ENCODE measurements at places on chromosomes 3 and 15.

DNA sequence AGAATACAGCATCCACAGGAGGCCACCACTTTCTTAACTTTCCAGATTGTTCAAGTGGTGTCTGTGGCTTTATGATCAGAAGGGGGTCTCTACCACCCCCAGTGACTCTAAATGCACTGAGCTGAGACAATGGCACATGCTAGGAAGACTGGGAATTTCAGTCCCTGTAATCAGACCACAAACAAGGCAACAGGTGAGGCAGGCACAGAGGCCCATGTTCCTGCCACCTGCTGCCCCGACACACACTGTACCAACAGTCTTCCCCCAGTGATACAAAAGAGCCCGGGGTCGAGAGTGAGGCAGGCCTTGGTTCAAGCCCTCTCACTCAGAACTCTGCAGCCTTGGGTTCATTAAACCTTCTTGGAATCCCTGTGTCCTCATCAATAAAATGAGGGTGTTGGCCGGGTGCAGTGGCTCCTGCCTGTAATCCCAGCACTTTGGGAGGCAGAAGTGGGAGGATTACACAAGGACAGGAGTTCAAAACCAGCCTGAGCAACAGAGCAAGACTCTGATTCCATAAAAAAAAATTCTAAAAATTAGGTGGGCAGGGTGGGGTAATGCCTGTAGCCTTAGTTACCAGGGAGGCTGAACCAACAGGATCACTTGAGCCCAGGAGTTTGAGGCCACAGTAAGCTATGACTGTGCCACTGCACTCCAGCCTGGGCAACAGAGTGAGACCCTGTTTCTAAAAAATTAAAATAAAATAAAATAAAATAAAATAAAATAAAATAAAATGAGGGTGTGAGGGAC, 55.8 kb downstream of the ADCY5 start:
- no peak for DNase-seq

GRCh38 chr15:51828621-51829375, 655 bp upstream of the TMOD3 start:
- no peak for DNase-seq

GRCh38 chr15:69298697-69299441, at the start of gene PAQR5:
TSS of gene PAQR5 (plus strand) at chr15:69298912. CDS start at chr15:69360081, 61,169 bp downstream.
- DNase-seq, result no peak

DNA sequence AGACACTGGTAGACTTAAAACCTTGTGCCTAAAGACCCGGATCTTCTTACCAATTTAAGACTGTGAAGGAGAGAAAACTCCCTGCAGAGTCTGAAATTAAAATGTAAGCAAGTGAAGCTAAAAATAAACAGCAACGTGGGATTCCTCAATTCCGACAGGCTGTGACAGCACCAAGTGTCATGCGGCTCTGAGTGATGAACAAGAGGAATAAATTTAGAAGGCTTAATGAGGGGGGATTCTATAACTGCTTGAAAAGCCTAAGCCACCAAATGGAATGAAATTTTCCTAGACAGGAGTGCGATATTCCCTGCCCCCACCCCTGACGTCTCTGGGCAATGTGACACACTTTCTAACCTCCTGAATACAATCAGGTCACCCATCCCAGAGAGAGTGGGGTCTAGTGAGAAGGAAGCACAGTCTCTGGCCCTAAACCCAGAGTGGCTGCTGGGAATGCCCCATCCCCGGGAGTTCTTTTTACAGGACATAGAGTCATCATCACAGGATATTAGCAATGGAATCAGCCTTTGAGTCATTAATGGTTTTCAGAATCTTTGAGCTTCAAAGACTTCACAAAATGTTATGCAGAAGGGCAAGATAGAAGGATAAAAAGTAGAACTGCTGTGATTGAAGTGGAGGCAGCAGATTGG, 114.3 kb downstream of the EDEM1 start:
- no peak for DNase-seq

- DNase-seq, result no peak
These were observed 228.8 kb upstream of the LYSMD4 start for GRCh38 chr15:99962006-99962561.

DNA sequence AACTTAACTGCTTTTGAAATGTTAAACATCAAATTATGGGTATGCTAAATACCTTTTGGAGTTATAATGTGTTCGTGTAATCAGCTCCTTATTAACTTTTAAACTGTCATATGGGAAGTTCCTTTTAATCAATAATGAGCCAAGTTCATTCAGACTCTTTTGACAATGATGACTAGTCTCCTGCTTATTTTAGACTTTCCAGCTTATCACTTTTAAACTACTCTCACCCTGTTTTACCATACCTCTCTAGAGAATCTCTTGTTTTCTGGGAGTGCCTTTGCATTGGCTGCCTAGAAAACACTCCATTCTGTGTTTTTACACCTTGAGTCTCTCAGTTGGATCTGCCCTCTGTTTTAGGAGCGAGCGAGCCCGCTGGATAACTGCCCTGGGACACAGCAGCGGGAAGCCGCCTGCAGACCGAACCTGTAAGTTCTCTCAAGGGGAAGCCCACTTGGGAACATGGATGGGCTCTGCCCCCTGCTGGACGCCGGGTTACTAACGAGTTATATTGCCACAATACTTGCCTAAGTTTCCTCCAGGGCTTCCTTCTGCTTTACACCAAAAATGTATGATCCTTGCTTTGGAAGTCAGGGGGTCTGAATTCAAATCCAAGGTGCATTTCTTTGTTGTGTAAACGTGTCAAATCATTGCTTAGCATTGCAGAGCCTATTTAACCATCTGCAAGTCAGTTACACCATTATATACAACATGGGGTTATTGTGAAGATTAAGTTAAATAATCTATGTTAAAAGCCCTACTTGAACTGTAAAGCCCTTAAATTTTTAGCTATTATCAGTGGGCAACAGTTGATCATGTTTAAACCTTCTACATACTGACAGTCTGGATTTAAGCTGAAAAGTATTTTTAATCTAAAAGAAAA, 71.3 kb downstream of the DHX36 start:
- peak; percentile 89 for DNase-seq

DNA sequence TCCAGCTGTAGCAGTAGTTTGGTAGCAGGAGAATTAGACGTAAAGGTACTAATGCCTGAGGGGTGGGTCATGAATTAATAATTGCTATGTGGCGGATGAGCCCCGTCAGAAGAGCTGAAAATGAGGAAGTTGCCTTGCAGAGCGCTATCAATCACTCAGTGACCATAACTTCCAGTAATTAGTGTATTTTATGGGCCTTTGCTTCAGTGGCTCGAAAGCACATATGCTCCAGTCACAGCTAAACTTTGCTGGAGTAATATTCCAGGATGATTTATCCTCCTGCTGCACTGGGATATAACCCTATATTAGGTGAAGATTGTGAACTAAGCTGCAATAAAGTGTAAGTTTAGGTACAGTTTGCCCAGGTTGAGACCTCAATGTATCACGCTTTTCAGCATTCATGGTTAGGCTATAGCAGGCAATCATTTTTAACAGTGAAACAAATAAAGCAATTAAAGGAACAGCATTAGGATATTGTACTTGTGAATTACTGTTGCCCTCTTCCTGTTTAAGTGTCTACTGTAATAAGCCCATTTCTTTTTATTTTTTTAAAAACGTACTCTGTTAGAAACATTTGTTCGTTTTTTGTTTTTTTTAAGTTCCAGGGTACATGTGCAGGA, 104.6 kb upstream of the SKOR1 start:
- DNase-seq, result no peak

Data from NCI-H446 (cell line).